ENCODE measurements at places on chromosomes 1 and 21.
A peak's percentile ranks its signal among the peaks of the same experiment; 100 is the strongest.

DNA sequence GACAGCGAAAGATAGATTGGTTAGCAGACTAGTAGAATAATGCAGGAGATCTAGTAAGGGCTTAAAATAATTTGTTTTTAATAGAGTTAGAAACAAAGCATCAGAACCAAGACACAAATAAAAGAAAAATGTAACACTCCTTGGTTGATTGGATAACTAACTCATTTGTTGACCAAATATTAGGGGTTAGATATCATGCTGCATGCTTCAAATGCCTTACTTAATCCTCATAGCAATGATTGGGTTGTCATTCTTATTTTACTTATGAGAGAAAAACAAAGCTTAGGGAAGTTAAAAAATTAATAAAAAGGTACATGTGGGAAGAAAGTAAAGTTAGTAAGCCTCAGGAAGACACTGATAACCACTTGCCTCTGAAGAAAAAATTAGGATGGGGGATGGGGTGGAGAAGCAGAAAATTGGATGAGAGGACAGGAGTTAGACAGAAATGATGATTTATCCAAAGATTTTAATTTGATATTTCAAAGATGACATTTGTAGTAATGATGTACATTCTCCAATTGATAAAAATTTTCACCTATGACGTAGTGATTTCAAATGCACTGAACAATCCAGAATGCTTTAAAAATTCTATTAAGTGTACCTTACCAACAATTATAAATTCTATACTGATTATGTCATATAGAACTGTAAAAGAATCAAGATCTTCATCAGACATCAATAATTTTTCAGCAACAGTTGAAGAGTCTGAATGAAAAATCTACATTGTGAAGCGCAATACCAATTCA is 374.7 kb downstream of the COL11A1 start:
- no peak for DNase-seq

GRCh38 chr1:205803986-205804385 is 9.0 kb downstream of the SLC41A1 start:
- no peak for DNase-seq

- DNase-seq: peak; percentile 49
Observed at GRCh38 chr1:215282557-215282956, 200.0 kb downstream of the KCNK2 start.

- DNase-seq: no peak
Observed at GRCh38 chr1:198436276-198436675, 104.2 kb downstream of the ATP6V1G3 start.

- DNase-seq: no peak
Observed at GRCh38 chr21:42317341-42317741, 2.1 kb upstream of the TFF3 start.

- DNase-seq: no peak
Observed at GRCh38 chr1:18072066-18072465, 35.5 kb upstream of the IGSF21 start.

DNA sequence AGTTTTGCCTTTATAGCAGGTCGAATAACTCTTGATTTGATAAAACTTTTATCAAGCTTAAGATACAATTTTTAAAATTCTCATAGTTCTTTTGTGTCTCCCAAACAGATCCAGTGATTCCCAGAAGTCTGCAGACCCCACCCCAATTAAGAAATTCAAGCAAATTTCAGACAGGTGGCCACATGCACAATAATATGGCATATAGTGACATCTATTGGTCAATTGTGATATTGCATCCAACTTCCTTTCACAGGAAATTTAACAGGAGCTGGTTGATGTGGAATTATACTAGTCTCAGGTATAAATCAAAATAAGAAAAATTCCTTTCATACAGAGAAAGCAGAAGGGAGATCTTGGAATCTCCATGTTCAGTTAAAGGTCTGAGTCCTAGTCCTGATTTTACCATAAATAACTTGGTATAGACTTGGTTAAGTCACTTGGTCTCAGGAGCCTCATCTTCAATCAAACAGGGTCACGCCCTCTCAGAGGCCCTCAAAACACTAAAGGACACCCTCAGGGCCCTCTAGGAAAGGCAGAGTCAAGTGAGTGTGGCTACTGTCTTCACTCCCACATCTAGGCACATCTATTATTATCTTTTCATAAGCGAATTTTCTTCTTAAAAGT is 24.1 kb downstream of the PIGM start:
- DNase-seq: peak; percentile 47

GRCh38 chr1:186897008-186897407 is 68.3 kb downstream of the PLA2G4A start:
- DNase-seq: no peak

GRCh38 chr1:213693864-213694263 is 293.9 kb upstream of the PROX1 start:
- DNase-seq: no peak

DNA sequence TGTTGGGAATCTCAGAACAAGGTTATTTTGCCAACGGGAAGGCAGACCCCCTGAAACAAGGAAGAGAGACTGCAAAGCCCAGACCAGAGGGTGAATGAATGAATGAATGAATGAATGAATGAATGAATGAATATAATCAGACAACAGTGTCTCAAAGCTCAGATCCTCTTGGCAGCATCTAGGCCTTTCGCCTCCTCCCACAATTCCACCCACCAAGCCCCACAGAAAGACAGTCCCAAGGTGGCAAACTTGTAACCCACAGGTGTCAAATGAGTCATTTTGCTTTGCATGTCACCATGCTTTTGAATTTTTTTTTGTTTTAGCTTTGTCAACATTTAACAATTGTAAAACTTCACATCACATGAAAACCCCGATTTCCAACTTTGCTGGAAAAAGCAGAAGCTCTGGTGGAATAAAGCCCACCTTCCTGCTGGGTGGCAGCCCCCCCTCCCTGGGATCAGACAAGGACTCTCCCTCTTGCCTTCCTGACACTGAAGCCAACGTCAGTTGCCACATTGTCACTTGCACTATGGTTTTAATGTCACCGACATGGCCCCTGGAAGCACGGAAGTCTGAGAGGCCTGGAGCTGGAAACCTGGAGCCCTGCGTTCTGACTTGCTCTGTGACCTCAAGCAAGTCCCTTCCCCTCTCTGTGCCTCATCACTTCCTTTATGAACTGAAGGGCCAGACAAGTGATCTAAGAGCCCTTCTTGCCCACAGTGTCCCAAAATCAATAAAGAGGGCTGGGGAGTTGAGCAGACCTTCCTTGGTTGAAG is 134.6 kb upstream of the RUNX3 start:
- DNase-seq: no peak

GRCh38 chr1:212119397-212119837 is 83.9 kb downstream of the DTL start:
- DNase-seq: no peak

DNA sequence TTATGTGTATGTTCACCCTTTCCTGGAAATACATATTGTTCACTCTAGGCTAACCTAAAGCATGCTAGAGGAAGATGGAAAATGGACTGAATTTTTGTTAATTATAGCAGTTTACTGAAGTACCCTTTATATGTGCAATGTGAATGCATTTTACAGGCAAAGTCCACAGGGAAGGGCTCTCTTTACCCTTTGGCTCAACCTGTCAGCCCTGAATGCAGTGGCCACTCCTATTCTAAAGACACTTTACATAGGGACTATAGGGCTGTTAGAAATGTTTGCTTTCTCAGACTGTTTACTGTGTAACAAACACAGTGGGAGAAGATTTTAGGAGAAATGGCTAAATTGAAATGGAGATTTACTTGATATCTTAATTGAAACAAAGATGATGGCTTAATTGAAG is 78.5 kb downstream of the BRINP2 start:
- DNase-seq: no peak

GRCh38 chr1:181079382-181079781 is 9.1 kb upstream of the IER5 start:
- DNase-seq: no peak

GRCh38 chr1:222140206-222140605 is 398.3 kb upstream of the DUSP10 start:
- DNase-seq: no peak

DNA sequence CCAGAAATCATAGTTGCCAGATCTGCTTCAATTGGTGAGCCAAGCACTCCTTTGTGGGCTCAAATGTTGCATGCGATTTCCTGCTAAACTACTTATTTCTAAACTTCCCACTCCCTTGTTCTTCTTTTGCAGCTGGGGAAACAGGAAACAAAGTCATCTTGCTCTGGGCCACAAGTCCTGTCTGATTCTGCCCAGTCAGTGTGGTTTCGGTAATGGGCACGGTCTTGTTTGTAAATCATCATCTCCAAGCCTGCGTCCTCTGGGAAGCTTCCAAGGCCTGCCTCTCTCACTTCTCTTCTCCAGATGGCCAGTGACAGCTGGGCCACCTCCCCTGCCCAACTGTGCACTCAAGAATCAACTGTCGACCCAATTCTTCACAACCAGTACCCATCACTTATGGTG is 4.4 kb downstream of the S100A8 start:
- no peak for DNase-seq

GRCh38 chr1:53449021-53449420 is 10.2 kb upstream of the DMRTB1 start:
- DNase-seq: peak; percentile 56

GRCh38 chr1:51648180-51649109 is 31.6 kb downstream of the OSBPL9 start:
- peak; percentile 48 for DNase-seq

- DNase-seq: no peak
Observed at GRCh38 chr1:94385308-94385929, 32.8 kb upstream of the ABCD3 start.

DNA sequence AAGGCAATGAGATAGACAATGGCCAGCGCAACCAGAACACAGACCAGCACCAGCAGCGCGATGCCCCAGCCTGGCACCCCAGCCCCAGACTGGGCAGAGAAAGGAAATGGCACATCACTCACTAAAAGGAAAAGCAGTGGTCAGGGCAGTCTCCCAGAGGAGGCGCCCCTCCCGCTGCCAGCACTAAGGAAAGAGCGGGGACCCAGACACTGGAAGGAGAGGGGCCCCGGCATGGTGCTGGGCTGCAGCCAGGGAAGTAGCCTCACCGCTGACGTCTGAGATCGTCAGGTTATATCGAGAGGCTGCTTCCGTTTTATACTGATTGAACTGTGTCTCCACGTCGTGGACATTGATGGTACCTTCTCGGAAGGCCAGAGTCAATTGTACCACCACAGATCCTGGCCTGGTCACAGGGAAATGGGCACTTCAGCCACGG is 13.8 kb downstream of the TRIM46 start:
- no peak for DNase-seq

DNA sequence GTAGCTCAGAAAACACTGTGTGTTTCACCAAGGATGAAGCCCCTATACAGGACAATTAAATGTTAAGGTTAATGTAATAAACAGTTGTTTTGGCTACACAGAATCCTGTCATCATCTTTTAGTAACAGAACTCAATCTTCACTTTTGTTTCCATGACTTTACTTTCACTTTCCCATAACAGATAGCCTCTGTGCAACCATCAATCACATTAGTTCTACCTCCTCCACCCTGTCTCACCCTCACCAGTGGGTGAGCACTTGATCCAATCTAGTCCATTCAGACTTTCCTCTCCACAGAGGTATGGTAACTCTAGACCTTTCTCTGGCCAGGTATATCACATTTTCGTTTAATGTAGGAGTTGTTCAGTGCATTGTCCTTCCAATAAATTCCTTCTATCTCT is 1018.5 kb downstream of the ADGRL2 start:
- DNase-seq: no peak

- DNase-seq: no peak
Observed at GRCh38 chr1:182450087-182450486, at the start of gene RGSL1. Gene RGSL1, plus strand, starts transcription at chr1:182450146. Its CDS starts 20 bp downstream, at chr1:182450166.

- DNase-seq: no peak
Observed at GRCh38 chr21:35849144-35849543, 211.2 kb downstream of the SETD4 start.

- no peak for DNase-seq
Observed at GRCh38 chr1:55822891-55823290, 607.7 kb upstream of the USP24 start.

- DNase-seq: peak; percentile 11
Observed at GRCh38 chr1:189805735-189806134, 671.9 kb downstream of the BRINP3 start.

DNA sequence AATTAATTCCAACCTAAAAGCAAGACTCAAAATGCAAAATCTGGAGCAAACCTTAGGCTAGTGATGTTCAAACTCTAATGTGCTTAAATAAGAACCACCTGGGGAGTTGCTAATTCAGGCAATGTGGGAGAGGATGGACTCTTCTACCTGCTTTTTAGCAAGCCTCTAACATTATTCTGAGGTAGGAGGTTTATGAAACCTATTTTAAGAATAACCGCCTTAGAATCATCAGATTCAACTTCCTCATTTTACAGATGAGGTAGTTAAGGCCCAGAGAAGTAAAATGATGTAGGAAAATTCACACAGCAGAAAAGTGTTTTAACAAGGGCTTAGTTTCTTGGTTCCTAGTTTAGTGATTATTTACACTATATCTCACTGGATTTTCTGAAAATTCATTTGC is 8.6 kb upstream of the NTNG1 start:
- DNase-seq: no peak
